Stimulated activated CD4-positive, alpha-beta T cell treated with anti-CD3 and anti-CD28 coated beads, Interleukin-12 subunit alpha, Interleukin-12 subunit beta, amount 100 ng/mL, for 4 hours (primary cell): ENCODE measurements at places on chromosomes 5 and 9.

- DNase-seq = no peak
Measured at GRCh38 chr9:76926846-76927245, 20.9 kb upstream of the PRUNE2 start.

- no peak for DNase-seq
Measured at GRCh38 chr9:104992659-104993058, 64.7 kb upstream of the ABCA1 start.

GRCh38 chr5:142405814-142406395 is 81.1 kb upstream of the SPRY4 start:
- DNase-seq = no peak

GRCh38 chr5:40521925-40522324 is 157.8 kb upstream of the PTGER4 start:
- no peak for DNase-seq

DNA sequence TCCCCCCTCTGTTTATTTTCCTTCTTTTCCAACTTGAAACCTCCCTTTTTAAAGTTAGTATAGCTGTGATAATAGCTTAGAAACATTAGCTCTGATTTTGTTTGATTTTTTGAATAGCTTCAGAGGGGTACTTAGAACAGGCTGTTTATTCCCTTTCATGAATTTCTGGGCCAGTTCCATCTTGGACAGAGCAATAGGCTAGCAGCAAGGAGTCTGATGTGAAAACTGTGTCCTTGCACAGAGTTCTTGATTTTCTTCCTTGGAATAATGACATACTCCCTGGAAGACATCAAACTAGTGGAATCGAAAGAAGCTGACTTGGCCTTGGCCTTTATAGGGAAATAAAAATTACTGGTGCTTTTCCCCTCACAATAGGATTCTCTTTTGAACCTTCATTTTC is 32.9 kb downstream of the NTRK2 start:
- DNase-seq = no peak

DNA sequence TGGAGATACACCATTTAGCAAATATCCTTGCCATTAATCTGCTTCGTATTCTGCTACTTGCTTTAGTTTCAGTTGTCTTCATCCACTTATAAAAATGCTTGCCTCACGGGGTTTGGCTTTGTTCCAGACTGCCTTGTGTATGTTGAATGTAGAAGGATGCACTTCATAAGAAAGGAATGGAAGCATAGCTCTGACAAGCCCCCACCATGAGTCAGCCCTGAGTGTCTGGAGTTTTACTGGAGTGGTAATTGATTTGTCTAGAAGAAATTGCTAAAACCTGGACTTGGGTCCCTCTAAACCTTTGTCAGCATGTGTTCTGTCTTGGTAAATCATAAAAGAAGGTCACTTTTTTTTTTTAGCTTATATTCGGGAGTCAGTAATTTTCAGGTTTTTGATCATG is 4.6 kb downstream of the TEX48 start:
- DNase-seq = no peak
